ENCODE measurements at places on chromosomes 4 and X.

GRCh38 chr4:92182006-92182735 is 121.6 kb upstream of the GRID2 start:
- DNase-seq = no peak

GRCh38 chr4:123229286-123229685 is 167.3 kb upstream of the SPRY1 start:
- DNase-seq = no peak

GRCh38 chr4:155143512-155143911 is 64.9 kb upstream of the NPY2R start:
- no peak for DNase-seq

GRCh38 chr4:114088481-114088880 is 109.0 kb upstream of the ARSJ start:
- no peak for DNase-seq

DNA sequence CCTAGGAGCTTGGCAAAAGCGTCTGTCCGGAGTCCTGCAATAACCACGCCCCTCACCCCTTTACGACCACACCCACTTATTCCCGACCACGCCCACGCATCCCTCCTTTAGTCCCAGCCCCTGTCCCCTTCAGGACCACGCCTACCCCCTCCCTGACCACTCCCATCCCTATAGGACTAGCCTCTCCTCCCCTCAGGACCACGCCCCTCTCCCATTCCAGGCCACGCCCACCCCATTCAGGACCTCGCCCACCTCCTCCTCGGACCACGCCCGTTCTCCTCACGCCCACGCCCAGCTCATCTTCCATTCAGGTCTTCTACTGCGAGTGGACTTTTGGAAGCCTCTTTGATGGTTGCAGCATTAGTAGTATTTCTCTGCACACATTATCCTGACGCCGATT is 131.2 kb upstream of the STX18 start:
- DNase-seq = no peak

GRCh38 chr4:17544205-17544604 is 29.2 kb downstream of the CLRN2 start:
- no peak for DNase-seq

GRCh38 chrX:148808833-148809232 is 308.4 kb downstream of the AFF2 start:
- no peak for DNase-seq

GRCh38 chr4:123616951-123617461 is 220.4 kb downstream of the SPRY1 start:
- no peak for DNase-seq

DNA sequence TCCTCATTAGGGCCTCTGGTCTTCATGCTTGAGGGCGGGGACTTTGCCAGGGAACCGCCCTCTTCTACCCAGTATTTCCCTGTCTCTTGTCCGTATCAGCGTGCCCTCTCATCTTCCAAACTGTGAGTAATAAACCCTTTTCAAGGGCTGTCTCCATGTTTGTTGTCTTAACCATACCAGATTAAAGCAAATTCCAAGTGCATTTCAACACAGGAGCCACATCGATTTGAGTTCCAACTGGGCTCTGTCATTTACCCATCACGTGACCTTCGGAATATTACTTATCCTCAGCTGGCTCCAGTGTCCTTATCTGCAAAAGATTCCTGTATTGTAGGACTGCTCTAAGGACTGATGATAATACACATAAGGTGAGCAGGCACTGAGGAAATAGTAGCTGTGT is 6.4 kb upstream of the PHEX start:
- no peak for DNase-seq

DNA sequence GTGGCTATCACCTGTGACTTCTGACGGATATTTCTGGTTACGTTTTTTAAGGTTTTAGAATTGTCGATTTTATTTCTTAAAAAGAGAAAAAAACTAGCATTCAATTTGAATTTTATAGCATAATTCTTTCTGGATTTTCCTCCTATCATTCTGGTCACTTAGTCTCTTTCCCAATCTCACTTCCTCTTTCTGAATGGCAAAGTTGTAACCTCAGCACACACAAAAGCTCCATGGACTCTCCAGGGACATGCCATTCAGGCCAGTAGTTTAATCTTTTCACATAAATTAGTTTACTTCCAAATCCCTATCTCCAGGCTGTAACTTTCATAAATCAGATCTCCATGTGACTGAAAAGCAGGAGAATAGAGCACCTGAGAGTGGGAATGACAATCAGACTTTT is 110.7 kb downstream of the ARAP2 start:
- no peak for DNase-seq

DNA sequence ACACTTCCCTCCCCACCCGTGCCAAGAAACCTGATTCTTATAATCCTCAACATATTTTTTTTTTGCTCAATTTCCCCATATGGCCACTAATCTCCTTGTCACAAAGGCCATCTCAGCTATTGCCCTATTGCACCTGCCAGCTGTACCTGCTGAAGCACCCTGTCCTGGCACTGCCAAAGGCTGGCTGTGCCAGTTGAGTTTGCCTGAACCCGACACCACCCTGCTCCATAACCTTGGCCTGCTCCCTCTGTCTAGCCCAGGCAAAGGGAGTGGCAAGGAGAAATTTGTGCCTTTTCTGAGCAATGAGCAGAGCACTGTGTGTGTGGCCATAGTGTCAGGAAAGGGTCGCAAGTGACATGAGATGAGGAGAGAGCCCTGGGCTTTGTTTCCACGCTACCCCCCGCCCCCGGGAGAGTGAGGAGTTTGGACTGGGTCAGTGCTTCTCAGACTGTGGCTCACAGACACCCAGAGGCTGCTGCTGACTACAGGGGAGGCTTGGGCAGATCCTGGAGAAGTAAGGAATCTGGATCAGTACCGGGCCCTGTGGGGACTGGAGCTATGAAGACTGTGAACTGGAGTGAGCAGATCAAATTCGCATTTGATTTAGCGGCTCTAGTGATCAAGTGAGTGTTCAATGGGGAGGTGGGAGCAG is 42.2 kb upstream of the HMGB3 start:
- no peak for DNase-seq

- no peak for DNase-seq
Measured at GRCh38 chr4:142567620-142568451, 278.3 kb downstream of the INPP4B start.

GRCh38 chr4:81398379-81398778 is 73.3 kb downstream of the RASGEF1B start:
- no peak for DNase-seq

Data from stimulated activated CD4-positive, alpha-beta T cell treated with anti-CD3 and anti-CD28 coated beads, Interleukin-4, amount 100 ng/mL, for 1 hour (primary cell).